ENCODE measurements at places on chromosomes 3 and 15.
A peak's percentile ranks its signal among the peaks of the same experiment; 100 is the strongest.

GRCh38 chr15:57387564-57388076 is 11.3 kb downstream of the CGNL1 start:
- DNase-seq, result no peak

DNA sequence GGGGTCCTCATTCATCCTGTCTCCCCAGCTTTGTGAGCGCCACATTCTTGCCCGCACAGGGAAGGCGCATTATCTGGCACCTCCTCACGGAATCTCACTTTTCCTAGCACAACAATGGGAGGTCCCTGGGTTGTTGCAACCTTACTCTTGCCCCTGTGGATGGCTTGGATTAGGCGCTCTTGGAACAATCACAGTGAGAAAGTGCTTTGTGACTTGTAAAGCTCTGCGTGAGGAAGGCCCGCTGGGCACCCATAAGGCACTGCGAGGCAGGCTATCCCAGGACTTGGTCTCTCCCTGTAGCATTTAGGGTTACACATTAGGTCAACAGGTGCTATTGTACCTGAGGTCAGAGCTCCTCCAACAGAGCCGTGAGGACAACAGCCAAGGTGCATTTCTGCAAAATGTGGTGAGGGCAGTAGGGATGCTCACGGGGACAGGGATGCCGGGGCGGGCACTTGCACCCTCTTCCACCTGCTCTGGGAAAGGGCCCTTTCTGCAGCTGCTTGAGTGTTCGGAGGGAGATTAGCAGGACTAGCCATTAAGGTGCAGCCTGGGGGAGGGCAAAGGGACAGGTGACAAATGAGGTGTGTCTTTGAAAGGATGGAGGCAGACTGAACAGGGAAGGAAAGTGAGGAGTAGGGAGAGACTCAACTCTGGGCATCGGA is 13.9 kb upstream of the LRRC15 start:
- DNase-seq, result no peak

DNA sequence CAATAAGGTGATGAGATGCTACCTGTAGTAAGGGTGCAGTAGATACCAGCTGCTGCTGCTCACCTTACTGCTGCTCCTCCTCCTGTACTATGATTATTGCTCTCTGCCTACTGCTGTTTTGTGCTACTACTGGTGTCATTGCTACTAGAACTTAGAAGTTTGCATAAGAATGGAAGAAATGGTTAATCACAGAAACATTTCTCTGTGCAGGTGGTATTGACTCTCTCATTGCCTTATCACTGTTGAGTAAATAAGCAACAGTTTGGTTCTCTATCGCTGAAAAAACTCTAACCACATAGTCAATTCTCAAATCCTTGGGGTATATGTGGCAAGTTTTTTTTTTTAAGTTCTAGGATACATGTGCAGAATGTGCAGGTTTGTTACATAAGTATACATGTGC is 16.5 kb downstream of the MITF start:
- no peak for DNase-seq

- no peak for DNase-seq
Measured at GRCh38 chr15:75867449-75867848, 24.2 kb downstream of the UBE2Q2 start.

GRCh38 chr3:24945563-24945962 is 450.9 kb upstream of the THRB start:
- DNase-seq, result no peak

- no peak for DNase-seq
Measured at GRCh38 chr3:29185706-29186105, 95.2 kb upstream of the RBMS3 start.

GRCh38 chr3:170517242-170517945 is 68.5 kb downstream of the SLC7A14 start:
- no peak for DNase-seq

DNA sequence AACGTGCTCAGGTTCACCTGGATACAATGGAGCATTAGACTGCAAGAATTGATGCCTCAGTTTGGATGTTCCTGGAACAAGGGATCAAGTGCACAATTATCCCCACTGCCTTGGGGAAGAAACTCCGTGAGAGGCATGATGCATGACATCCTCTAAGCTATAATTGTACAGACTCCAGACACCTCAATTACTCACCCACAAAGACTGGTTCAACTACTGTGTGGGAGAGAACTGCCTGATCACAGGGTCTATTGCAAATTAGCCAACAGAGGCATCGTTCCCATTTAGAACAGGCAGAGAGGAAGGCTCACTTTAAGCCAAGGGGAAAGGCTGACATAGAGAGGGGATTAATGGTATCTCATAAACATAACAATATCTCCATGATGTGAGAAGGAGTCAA is 43.5 kb downstream of the ARRDC4 start:
- DNase-seq, result no peak

DNA sequence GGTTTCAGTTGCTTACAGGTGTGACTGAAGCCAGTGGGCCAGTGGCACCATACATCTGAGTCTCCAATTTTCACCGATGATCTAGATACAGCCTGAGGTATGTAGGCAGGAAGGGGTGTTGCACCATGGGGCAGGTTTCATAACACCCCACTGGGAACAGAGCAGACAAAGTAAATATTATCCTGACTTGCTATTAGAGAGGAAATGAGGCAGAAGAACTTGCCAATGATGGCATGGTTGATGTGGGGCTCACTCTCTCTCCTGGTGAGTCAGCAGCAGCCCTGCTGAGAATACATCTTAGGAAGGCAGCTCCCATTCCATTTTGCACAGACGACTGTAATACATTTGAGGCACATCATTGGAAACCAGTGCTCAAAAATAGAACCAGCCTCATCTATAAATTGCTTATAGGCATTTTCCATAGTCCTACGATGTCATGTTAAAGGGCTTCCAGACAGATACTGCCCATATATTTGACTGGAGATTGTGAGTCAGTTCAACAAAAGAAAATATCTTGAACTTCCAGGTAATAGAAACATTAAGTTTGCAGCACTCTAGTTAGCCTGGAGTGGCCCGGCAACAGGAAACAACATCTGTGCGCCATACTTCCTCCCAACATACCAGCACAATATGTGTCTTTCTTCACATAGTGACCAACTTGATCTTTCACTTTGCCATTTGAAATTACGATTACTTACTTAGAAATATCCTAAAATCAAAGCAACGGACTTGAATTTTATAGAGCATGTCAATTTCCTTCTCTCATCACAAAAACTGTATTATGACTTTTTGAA is 175.5 kb downstream of the NECTIN3 start:
- no peak for DNase-seq

GRCh38 chr3:122271246-122271898 is 53.7 kb upstream of the CSTA start:
- DNase-seq, result no peak

DNA sequence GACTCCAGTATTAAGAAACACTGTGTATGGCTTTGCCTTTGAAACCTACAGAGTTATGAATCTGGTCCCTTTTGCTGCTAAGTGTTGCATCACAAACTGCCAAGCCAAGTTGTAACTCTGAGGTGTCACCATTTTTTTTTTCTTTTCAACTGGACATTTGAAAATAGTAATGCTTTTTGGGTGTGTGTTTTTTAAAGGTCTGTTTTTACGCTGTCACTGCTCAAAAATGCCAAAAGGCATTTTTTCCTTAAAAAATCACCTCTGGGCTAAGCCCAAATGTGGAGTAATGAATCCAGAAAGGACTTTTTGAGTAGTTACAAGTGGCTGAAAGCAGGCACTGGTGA is 9.5 kb downstream of the SMAD3 start:
- no peak for DNase-seq

DNA sequence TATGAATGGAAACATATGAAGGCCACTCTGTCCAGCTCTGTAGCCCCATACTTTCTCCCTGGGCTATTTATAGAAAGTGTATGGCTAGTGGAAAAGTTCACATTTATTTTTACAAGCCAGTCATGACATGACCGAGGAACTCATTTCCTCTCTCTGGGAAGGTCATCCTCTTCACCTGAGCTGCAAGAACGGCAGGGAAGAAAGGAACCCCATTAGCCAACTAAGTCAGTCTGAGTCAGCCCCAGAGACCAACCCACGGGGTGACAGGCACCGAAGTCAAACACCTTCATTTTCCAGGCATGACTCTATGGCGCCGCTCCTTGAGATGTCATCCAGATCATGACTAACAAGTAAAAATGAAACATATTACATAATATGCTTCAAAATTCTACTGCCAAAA is 4.8 kb downstream of the PAQR9 start:
- no peak for DNase-seq

DNA sequence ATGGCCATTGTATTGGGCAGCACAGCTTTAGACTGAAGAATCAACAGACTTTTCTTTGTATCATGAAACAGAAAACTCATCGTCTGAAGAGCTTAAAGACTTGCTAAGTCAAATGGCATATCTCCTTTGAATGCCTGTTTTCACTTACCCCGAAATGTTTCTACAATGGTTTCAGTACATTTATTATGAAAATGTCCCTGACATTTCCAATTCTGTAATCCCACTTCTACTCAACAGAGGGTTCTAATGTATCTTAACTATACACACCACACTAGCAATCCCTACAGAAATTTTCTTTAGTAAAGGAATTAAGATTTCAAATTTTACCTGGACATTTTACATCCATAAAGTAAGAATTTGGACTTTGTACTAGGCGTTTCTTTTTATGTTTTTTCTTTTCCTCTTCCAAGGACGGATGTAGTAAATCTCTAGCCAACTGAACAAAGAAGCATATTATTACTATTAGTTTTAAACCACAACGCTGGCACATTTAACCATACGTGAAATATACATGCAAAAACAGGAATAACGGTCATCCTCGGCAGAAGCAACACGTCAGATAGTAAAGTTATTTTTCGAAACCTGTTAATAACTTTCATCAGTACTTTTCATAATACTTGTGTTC is 1.1 kb downstream of the RPS27L start:
- no peak for DNase-seq

DNA sequence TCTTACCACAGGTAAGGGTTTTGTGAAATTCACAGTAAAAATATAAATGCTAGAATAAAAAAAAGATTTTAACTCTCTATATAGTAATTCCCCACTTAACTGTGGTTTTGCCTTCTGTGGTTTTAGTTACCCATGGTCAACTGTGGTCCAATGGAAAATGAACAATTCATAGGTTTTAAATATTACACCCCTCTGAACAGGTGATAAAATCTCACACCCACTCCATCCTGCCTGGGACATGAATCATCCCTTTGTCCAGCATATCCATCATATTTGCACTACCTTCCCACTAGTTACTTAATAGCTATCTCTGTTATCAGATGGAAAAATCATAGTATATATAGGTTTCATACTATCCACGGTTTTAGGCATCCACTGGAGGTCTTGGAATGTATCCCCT is 49.2 kb downstream of the HDGFL3 start:
- DNase-seq, result no peak

- no peak for DNase-seq
Measured at GRCh38 chr15:94162939-94163338, 68.4 kb upstream of the MCTP2 start.

DNA sequence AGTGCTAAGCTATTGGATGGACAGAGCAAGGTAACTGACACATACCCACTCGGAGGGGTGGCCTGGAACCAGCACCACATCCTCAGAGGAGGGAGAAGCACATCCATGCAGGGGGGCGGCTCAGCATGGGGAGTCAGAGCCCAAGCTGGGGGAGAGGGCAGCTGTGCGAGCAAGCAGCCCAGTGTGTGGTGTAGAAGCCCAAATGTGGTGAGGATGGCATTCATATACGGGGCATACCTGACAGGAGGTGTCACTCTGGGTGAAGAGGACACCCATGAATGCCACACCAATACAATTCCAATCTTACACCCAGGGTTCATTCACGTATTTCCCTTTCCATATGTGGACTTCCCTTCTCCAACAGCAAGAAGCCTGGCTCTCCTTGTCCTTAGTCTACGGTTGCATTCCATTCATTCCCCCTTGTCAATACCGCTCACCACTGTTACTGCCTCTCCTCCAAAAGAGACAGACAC is 58.7 kb upstream of the ACAN start:
- DNase-seq, result no peak

- peak; percentile 66 for DNase-seq
Measured at GRCh38 chr3:11060500-11061251, 68.1 kb downstream of the SLC6A1 start.

GRCh38 chr15:27429577-27429976 is 458.6 kb downstream of the GABRG3 start:
- DNase-seq, result no peak

DNA sequence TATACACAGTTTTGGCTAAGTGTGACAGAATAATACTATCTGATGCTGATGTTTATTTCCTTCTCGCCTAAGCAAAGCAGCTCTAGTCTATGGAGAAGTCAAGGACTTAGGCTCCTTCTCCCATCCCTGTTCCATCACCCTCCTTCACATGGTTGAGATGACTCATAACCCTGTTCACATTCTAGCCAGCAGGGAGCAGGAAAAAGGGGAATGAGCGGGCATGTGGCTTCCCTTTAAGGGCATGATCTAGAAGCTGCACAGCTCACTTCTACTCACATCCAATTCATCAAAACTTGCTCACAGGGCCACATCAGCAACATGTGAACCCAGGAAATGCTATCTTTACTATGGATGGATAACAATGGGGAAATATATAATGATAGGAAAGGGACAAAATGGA is 40.9 kb downstream of the CBLB start:
- peak; percentile 31 for DNase-seq

DNA sequence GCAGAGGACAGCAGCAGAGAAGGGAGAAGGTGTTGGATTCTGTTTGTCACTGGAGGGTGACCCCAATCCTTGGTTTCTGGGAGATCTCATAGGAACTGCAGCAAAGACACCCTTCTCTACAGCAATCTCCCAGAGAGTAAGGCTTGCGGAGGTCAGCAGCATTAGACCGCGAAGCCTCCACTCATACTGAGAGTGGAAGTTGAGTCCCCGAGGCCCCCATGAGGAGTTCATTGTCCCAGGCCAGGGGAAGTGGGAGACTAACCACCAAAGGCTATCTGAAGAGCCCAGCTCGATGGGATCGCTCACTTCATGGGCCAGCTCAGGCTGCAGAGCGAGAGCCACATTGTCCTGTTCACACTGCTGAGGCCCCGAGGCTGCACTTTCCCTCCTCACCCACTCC is 44.6 kb downstream of the GLDN start:
- DNase-seq, result no peak

DNA sequence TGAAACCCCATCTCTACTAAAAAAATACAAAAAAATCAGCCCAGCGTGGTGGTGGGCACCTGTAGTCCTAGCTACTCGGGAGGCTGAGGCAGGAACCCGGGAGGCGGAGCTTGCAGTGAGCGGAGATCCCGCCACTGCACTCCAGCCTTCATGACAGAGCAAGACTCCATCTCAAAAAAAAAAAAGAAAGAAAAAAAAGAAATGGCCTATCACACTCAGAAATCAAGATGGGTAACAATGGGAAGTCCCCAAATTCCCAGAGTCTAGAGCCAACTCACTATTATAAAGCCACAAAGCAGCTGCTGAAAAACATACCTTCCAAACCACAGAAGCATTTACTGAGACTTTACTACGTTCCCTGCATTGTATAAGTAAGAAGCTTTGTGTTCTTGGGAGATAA is 7.5 kb downstream of the HDGFL3 start:
- DNase-seq, result no peak

- no peak for DNase-seq
Measured at GRCh38 chr3:143552851-143553250, 295.4 kb downstream of the SLC9A9 start.

DNA sequence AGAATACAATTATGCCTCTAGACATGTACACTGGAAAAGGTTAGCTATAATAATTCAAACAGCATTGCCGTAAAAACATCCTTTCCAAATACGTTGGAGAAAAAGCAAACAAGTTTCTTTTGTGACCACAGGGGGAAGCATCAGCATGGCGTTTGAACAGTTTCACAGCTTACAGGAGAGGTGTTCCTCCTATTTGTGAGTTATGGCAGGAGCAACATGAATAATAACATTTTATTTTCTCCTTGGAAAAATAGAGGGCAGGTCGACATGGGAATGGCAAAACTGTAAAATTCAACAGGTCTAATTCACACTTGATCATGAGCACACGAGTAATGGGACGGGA is 39.7 kb upstream of the GADL1 start:
- peak; percentile 16 for DNase-seq

GRCh38 chr3:73056014-73056844 is 5.2 kb upstream of the EBLN2 start:
- DNase-seq, result peak; percentile 19

All from NCI-H82 (cell line).